T follicular helper cell (primary cell): ENCODE measurements at places on chromosomes 1 and 21.

GRCh38 chr1:61332196-61332753 lies 249.9 kb downstream of the NFIA start:
- no peak for DNase-seq

DNA sequence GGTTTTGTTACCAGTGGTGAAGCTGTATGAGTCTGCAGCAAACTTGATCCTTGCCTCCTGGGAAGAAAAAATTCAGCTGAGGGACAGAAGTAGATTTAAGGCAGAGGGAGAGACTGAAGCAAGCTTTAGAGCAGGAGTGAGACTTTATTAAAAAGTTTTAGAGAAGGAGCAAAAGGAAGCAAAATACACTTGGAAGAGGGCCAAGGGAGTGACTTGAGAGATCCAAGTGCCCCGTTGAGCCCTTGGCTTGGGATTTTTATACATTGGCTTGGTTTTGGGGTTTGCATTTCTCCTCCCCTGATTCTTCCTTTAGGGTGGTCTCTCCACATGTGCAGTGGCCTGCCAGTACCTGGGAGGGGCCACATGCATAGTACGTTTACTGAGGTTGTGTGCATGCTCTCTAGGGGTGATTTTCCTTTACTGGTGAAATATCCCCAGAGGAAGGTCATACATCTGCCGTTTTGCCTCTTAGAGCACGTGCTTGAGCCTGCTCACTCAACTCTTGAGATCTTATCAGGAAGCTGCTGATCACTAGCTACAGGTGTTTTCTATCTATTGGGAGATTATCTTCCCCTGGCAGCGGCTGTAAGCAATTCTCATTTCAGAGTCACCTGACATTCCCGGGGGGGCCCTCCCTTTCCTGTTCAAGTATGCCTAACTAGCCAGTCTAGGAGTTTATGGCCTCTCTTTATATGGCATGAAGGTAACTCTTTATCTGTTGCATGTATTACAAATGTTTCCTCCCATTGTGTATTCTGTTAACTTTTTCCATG lies 20.3 kb downstream of the FASLG start:
- no peak for DNase-seq

GRCh38 chr21:26448751-26449150 lies 124.3 kb downstream of the CYYR1 start:
- DNase-seq, result no peak

DNA sequence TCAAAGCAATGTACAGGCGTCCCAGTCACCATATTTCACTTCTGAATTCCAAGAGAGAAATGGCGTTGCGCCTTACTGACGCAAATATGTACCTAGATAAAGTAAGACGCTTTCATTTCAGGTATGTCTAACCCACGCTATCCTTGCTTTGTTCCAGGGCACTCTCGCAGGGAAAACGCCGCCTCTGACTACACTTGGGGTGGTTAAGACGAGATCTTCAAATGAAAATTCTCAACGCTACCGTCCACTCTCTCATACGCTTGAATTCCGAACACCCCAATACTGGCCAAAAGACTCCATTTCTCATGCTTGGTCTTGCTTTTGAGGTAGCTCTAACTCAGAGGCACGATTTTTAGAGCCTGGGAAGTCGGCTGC lies 736 bp upstream of the ZMPSTE24 start:
- DNase-seq, result no peak

GRCh38 chr1:28421744-28422143 lies 52.2 kb downstream of the PHACTR4 start:
- DNase-seq, result no peak

DNA sequence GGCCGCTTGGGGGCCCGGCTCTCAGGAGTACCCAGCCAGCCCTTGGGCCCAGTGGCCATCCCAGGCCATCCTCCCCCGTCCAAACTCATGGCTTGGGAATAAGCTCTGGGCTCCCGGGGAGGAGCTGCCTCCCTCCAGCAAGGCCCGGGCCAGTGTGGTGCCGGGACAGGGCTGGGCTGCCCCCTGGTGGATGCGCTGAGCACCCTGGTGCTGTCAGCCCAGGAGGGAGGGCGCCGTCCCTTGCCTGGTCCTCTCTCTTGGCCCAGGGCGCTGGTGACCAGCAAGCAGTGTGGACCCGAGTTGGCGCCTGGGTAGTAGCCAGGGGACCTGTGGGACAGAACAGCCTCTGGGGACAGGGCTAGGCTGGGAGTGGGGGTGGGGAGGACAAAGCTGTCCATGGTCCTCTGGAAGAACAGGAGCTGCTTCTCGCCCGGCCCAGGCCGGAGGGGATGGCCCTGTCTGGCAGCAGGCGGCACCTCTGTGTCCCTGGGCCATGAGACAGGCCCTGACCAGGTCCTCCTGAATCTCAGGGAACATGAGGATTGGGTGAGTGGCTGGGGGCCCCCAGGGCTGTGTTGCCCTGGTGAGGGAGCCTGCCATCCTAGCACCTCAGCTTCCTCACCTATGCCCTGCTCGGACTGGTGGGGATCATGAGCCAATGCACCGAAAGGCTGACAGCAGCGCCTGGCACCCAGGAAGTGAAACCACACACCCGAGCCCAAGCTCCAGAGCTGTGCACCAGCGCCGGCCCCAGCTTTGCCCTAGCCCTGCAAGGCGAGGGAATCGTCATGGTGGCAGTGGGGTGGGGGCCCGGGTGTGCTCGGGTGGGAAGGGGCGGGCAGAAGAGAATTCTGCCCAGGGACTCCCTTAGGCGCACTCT lies 9.4 kb downstream of the MORN1 start:
- peak; percentile 65 for DNase-seq

GRCh38 chr1:211490038-211490678 lies 1.8 kb downstream of the RD3 start:
- DNase-seq, result no peak
